Natural killer cell treated with Interleukin-12 subunit alpha and Interleukin-12 subunit beta and Interleukin-15 and Interleukin-18, amount 100 ng/mL, for 72 hours (primary cell): ENCODE measurements at places on chromosomes 4 and X. TPM values are rescaled to one million over a fixed set of nuclear protein-coding genes. Genes with fewer than 3 reads are reported as not detected.

GRCh38 chrX:74259885-74260491, 44.0 kb upstream of the ZCCHC13 start:
- DNase-seq, result no peak

DNA sequence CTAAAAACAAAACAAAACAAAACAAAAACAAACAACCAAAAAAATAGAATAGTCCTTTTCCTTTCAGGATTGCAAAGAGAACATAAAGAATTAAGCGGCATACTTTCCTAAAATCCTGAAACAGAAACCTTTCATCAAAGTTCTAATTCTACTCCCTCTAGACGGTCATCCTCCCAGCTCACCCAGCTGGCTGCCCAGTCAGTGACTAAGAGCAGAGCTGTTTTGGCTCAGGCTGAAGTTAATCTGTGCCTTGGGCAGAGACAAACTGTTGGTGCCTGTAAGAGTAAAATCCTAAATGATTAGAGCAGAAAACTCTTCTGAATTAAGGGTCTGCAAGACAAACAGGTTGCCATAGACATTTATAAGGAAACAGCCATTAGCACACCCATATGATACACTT, 17.6 kb upstream of the WAS start:
- no peak for DNase-seq

DNA sequence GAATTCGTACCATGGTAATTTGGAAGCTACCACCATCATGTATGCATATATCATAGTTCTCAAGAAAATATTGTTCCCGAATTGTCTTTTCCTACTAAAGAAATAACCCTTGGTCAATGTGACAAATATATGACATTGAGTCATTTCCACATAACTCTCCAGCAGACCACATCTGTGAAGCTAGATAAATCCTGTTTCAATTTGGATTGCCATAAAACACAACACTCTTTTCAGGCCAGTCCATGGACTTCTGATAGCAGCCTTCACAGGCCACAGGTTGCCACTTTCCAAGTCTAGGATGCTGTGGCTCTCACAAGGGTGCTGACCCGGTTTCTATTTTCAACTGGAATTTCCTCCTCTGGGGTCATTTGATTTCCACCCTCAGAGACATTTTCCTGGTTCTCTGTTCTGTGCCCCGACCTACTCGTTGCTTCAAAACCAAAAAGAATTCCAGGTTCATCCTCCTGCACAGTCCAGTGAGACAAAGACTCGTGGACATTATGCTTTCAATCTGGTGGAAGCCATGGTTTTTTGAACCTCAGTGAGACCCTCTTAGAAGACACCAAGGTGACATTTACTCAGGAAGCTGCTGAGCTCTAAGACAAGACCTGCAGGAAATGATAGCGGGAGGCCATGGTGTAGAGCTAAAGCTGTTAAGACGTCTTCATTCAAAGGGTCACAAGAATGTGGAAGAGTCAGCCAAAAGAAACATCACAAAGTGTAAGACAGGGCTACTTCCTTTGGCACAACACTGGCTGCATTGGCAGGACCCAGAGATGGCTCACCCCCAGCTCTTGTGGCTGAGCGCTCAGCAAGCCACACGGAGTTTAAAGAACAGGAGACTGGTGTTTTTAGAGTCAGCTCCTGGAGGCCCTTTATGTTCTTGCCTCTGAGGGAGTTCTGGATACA, 119.8 kb downstream of the AMELX start:
- no peak for DNase-seq

DNA sequence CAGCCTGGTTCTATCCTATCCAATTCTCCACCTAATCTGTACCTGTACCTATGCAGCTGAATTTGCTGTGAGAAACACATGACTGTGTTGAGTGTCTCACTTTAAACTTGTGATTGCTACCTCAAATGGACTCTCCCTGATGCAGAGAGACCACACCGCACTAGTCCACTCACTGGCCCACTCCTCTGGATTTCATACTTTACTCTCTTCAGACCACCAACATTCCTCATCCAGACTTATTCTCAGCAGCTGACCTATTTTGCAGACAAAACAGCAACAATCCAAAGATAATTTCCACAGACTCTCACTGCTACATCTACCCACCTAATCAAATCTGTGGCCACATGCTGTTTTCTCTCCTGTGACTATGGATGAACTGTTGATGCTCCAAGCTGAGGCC, 45.2 kb downstream of the ACSL4 start:
- DNase-seq, result no peak

The LRRC66 gene
- total RNA-seq, result not detected

DNA sequence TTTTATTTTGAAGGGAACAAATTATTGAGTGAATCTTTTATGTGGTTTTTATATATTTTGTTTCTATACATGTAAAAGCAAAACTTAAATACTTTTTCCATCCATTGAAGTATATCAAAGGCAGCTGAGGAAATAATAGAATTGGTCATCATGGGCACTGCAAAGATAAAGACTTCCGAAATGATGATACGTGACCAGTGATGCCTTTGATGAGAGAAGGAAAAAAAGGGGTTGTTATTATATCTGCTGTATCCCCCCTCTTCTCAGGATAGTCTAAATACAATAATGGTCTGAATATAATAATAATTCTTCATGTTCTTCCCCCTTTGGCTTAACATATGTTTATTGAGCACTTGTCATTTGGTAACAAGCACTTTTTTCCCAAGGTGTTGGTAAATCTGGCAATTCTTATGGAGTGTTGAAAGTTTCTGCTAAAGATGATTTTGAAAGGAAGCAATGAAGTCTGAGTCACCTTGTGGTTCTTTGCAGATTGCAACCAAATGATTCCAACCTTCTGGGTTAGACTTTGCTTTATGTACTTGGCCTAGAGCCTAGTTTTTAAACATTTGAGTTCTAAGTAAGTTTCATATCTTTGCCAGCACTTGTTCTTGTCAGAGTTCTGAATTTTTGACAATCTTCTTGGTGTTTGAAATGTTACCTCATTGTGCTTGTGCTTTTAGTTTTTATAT, 60.8 kb downstream of the USP9X start:
- DNase-seq, result no peak

- no peak for DNase-seq
These were observed 115.6 kb downstream of the REPS2 start for GRCh38 chrX:17062065-17062464.

- DNase-seq, result no peak
These were observed 36.9 kb downstream of the PGRMC1 start for GRCh38 chrX:119272882-119273419.

- DNase-seq, result no peak
These were observed 37.9 kb downstream of the SGMS2 start for GRCh38 chr4:107862658-107863057.

The TLR8 gene
- not detected for total RNA-seq

DNA sequence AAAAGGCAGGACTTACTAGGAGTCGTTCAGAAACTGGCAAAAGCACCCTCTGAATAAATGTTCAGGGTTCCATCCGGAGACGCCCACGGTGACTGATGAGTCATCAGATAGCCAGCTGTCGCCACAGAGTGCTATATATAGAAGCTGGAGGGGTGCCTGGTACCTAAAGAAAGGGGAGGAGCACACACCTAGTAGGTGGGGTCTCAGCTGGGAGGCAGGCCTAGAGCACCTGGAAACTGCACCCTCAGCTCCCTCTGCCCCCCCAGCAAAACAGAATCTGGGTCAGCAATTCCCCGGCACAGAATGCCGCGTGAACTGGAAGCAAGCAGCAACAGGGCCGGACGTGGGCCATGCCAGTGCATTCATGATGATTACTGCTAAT, 242.0 kb downstream of the BCOR start:
- DNase-seq, result peak; percentile 80
